Left colon (tissue), 2 donors: ENCODE measurements at places on chromosomes 5 and 9.

- DNase-seq, result peak; percentile 31
Measured at GRCh38 chr9:113957821-113958341, 81.8 kb downstream of the ZNF618 start.

DNA sequence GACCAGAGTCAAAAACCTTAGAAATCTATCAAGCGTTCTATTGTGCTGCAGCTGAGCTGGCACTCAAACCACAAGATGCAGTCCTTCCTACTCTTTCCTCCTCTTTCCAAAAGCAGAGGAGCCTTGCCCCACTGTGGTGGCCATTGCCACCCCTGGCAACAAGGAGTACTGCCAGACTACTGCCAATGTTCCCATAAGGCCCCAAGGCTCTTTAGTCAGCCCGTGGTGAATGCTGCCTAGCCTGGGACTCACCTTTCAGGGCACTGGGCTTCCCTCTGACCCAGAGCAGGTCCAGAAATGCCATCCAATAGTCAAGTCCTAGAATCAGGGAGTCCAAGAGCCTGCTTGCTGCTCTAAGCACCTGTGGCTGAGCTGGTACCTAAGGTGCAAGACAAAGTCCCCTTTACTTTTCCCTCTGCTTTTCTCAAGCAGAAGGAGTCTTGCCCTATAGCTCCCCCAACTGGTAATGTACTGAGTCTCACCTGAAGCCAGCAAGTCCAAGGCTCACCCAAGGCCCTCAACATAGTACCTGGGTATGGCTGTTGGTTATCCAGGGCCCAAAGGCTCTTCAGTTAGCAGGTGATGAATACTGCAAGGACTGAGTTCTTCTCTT is 219.4 kb downstream of the ATPSCKMT start:
- DNase-seq, result no peak

GRCh38 chr5:136768457-136768856 is 403.1 kb upstream of the TRPC7 start:
- no peak for DNase-seq

DNA sequence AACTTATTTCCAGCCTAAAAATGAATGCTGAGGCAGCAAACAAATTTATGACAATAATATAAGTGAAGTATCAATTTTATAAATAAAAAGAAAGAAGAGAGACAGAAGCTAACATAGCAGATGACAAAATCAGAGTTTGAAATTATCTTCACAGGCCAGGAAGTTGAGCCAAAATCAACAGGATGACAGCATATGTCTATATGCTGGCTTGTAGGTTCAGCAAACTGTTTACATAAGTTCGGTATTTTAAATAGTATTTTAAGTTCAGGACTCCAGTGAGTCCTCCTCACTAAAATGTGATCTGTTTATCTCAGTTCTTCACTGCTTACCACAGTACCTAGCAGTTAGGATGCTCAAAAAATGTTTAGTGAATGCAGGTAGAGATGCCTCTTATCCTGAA is 359.6 kb upstream of the SMC2 start:
- no peak for DNase-seq

GRCh38 chr5:19987612-19988361 is at the start of gene CDH18:
TSS of gene CDH18 (minus strand) at chr5:19988200. CDS start at chr5:19838986, 149,214 bp downstream.
- no peak for DNase-seq

- no peak for DNase-seq
Measured at GRCh38 chr9:80615964-80616363, 1044.2 kb downstream of the TLE4 start.

DNA sequence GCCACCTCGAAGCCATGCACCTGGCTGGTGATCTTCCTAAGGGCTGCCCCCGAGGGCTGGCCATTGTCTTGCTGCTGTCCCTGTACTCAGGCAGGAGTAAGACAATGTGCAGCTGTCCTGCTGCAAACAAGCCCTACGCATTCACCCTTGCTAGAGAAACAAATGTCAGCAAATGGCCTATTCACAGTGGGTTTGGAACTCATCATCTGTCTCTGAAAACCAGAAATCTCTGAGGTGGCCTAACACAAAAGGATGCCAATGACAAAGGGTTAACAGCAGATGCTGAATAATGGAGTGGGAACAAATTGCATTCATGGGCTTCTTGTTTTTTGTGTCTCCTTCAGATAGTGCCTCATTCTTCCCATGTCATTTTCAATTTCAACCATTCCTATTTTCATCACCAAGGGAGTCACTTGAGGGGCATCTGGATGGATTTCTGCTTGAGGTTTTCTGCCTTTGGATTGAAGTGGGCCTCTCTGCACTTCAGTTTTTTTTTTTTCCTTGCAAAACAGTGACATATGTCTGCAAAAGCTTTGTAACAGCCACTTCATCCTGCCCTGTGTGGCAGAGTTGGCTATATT is 261.6 kb upstream of the VLDLR start:
- no peak for DNase-seq

- DNase-seq, result no peak
Measured at GRCh38 chr9:72065076-72065475, 4.7 kb upstream of the C9orf57 start.

GRCh38 chr5:80008995-80009765 is 18.1 kb upstream of the MTX3 start:
- DNase-seq, result no peak

DNA sequence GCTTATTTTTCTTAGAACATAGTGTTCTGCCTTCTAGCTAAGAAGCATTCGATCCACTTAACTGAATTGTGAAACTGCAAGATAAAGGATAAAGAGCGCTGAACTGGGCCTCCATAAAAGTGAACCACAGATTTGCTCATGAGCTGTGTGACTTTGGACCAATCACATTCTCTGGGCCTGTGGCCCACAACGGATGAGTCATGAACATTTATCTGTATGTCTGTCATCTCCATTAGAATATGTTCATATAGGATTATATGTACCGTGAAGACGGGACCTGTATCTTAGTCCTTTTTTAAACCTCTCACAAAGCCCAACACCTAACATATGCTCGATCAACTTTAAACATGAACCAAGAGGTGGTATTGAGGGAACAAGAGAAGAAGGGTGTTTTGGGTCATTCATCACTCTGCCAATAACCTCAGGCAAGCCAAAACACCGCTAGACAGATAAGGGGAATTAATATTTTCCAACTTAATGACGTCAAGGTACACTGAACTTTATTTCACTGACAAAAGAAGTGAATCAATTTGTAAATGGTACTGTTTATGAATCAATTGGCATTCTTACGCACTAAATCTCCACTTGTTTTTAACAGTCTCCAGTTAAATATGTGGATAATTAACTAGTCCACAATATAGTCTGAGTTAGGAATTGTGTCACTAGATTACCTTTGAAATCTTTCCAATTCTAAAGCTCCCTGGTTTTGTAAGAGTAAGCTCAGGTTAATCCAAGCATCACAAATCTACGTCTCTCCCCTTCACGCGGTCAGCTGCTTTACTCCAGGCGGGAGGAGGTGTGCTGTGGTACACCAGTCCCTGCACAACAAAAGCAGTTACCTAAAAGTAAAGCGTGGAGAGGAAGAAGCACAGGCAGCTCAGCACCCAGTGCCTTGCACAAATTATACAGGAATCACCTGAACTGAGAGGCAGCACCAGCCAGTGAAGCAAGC is 1.6 kb downstream of the TMEM245 start:
- DNase-seq, result no peak

GRCh38 chr9:71249729-71250317 is 128.4 kb upstream of the TRPM3 start:
- no peak for DNase-seq

GRCh38 chr5:35229076-35230037 is 930 bp downstream of the PRLR start:
- peak; percentile 61 for DNase-seq

DNA sequence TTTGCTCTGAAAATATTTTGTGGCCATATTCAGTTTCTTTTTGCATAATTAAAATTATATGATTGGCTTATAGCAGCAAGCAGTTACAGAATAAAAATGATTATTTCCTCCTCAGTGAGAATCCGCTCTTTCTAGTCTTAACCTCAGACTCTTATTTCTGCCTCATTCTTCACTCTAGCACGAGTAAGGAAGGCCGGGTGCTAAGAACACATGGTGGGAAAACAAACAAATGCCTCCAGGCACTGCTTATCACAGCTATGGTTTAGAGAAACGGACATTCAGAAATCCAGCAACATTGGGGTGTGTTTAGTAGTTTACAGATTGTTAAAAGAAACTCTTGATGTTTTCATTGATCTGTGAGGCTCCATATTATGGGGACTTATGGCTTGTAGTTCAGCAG is 168.7 kb downstream of the KDM4C start:
- DNase-seq, result no peak

DNA sequence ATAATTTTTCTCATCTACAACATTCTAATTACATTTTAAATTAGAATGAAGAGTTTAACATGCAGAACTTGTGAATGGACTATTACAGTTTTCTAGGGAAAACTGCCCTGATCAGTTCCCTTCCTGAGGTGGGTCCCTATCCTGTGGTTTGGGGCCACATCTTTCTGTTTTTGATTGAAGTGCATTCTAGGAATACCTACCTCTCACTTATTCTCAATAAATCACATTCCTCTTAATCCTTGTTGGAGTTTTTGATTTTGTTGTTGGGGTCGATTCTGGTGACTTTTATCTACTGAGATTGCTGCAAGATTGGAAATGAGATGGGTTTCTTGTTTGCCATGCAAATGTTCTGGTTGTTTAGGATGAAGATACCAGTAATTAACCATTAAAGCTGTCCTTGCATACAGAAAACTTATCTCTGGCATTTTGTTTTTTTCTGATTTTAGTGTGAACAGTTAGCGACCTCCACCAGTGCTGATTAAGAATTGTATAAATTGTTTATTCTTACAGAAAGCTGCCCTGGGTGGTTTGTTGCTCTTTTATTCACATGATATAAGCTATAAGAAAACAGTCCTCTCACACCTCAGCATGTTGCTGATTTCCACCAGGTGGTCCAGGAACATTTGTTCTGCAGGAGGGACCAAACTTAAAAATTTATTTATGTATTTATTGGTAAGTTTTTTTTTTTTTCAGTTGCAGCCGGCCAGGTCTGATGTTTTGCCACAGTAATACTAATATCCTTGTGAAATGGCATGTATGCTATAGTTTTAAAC is 269.9 kb downstream of the FANCC start:
- no peak for DNase-seq

- no peak for DNase-seq
Measured at GRCh38 chr5:68378204-68378820, 162.8 kb downstream of the PIK3R1 start.

- no peak for DNase-seq
Measured at GRCh38 chr5:133957591-133957990, 10.8 kb downstream of the C5orf15 start.

DNA sequence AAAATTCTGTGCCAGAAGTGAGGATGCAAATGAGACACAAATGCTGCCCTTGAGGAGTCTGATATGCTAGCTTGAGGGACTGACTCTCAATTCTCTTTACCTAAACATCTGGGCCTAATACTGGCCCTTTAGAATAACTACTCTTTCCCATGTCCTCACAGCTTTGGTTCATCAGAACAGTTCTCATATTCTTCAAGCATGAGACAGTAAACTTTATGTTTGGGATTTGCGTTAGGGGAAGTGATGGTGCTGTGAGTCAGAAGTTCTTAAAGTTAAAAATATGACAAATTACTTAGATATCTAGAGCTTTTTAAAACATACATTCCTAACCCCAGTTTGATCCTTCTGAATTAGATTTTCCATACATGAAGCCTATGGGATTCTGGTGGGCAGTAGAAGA is 665.0 kb upstream of the RGMB start:
- DNase-seq, result no peak

DNA sequence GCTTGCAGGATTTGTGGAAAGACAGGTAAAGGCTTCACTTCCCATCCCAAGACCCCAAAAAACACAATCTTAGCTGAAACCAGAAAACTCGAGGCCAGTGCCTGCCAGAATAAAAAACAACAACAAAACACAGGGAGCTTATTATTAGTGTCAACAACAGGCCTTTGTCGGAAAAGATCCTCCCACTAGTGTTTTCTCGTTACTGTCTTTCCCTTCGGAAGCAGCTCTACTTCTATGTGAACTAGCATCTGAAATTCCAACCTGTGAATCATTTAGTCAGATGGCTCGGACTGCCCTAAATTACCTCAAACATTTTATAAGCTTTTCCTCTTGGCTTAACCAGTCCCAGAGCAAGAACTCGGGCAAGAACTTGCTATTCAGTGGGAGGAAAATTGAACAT is 122.2 kb upstream of the GNA14 start:
- DNase-seq, result no peak

DNA sequence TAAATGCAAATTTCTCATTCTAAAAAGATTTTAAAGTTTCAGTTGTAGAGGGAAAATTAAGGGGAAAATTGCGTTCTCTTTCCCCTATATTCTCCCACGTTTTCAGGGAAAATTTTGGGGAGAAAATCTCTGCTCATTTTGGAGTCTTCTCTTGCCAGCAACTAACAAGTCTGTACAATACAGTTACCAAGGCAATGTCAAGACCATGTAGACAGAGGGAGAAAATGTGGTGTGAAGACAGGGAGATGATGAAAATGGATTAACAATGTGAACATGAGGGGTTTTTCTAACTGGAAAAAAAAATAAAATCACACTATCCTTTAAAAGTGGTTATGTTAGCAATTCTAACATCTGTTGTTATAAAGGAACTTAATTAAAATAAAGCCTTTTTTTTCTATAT is 22.3 kb downstream of the SLC1A3 start:
- DNase-seq, result no peak

GRCh38 chr5:81633891-81634290 is 117.0 kb downstream of the SSBP2 start:
- no peak for DNase-seq

DNA sequence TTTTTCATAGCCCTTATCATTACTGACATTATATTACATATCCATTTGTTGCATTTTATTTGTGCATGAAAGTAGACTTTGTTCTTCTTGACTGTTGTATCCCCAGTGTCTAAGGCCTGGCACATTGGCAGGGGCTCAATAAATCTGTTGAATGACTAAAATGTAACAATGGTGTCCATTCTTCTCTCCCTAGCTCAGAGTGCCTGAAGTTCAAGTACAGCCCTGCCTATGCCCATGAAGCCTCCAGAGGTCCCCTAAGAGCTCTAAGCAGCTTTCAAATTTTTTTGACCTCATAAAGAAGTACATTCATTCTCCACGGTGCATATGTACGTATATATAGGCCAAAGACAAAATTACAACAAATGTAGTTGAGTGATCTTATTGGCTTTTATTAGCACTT is 4.2 kb upstream of the BSPRY start:
- DNase-seq, result no peak

GRCh38 chr9:12764150-12764549 is 10.7 kb upstream of the LURAP1L start:
- DNase-seq, result no peak

- peak; percentile 87 for DNase-seq
Measured at GRCh38 chr9:12785260-12785770, 10.5 kb downstream of the LURAP1L start.

GRCh38 chr5:157233515-157233914 is 32.4 kb upstream of the CYFIP2 start:
- no peak for DNase-seq

DNA sequence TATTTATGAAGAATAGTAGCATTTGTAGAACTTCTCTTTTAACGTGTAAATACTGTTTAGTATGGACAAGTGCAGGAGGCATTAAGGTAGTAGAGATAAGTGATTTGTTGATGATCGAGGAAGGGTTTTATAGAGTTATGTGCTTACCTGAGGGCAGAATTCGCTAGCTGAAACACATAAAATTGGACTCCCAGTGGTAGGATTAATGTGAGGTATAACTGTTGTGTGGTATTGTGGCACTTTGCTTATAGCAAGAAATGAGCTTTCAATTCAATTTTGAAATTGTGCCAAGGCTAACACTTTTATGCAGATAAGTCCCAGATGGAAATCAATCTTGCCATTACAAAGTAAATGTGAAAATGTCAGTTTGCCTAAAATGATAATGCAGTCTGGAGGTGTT is 1.2 kb downstream of the AP3S1 start:
- no peak for DNase-seq
